ENCODE measurements at places on chromosomes 1 and 21.

DNA sequence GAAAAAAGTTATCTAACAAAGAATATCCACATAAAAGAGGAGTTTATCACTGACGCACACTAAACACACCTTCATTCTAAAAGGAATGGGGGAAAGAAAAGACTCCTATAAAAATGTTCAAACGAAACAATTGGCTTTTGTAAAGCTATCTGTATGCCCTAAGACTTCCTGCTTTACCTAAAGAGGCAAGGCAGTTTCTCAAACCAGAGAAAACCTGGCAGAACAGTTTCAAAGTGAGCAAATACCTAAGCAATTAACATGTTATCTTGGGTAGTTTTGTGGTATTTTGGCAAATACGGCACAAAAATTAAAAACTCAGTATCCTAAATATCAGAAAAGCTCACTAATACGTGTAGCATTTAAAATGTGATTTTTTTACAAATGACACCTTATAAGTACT lies 1.9 kb downstream of the PUM1 start:
- DNase-seq = no peak
- peaks cover 18% of the 10 kb centered on the region for H3K4me1 ChIP-seq
- peak overlapping the region; percentile 100 for H3K4me3 ChIP-seq
- H3K36me3 ChIP-seq = peaks cover 9% of the 10 kb centered on the region

- peaks cover 79% of the 10 kb centered on the region for H3K27me3 ChIP-seq
- peak overlapping the region; percentile 73 for H3K4me3 ChIP-seq
- peaks cover 33% of the 10 kb centered on the region for H3K4me1 ChIP-seq
- peak; percentile 34 for DNase-seq
- peaks cover 1% of the 10 kb centered on the region for H3K36me3 ChIP-seq
Measured at GRCh38 chr1:212606395-212607205, 2.0 kb upstream of the ATF3 start.

DNA sequence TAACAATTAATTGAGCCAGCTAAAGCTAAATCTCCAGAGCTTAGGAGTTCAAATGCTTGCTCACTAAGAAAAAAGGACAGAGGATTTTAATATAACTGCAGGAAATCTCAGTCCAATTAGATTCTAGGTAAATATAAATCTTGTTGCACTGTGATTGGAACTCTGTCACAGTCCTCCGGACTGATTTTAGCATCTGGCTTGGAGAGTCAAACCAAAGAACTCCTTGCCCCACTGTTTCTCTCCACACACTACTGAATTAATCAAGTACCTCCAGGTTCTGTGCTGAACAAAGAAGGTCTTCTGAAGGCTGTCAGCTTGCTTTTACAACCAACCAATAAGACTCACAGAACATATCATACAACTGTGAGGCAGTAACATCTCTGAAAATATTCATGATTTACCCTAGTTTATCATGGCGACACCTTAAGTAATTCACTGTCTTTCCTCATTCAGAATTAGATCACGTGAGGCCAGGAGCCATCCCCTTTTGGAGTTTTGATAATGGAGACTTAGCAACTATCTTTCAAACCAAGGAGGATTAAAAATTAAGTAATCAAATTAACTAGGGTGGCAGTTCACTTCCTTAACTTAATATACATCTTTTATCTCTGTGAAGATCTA lies 176.0 kb downstream of the RERE start:
- H3K36me3 ChIP-seq = peaks cover 16% of the 10 kb centered on the region
- DNase-seq = no peak
- no peak overlapping the region for H3K4me3 ChIP-seq
- H3K4me1 ChIP-seq = peaks cover 37% of the 10 kb centered on the region
- peak overlapping the region; percentile 60 for H3K27ac ChIP-seq

GRCh38 chr1:171966426-171967220 lies 125.3 kb downstream of the DNM3 start:
- H3K27ac ChIP-seq = no peak overlapping the region
- DNase-seq = no peak
- H3K27me3 ChIP-seq = no peaks in the 10 kb centered on the region
- no peaks in the 10 kb centered on the region for H3K36me3 ChIP-seq
- no peak overlapping the region for H3K4me3 ChIP-seq
- H3K4me1 ChIP-seq = peaks cover 3% of the 10 kb centered on the region

GRCh38 chr1:29253180-29253579 lies 16.9 kb downstream of the PTPRU start:
- peaks cover 3% of the 10 kb centered on the region for H3K27me3 ChIP-seq
- no peak overlapping the region for H3K27ac ChIP-seq
- H3K36me3 ChIP-seq = no peaks in the 10 kb centered on the region
- H3K4me3 ChIP-seq = no peak overlapping the region
- peaks cover 34% of the 10 kb centered on the region for H3K4me1 ChIP-seq

DNA sequence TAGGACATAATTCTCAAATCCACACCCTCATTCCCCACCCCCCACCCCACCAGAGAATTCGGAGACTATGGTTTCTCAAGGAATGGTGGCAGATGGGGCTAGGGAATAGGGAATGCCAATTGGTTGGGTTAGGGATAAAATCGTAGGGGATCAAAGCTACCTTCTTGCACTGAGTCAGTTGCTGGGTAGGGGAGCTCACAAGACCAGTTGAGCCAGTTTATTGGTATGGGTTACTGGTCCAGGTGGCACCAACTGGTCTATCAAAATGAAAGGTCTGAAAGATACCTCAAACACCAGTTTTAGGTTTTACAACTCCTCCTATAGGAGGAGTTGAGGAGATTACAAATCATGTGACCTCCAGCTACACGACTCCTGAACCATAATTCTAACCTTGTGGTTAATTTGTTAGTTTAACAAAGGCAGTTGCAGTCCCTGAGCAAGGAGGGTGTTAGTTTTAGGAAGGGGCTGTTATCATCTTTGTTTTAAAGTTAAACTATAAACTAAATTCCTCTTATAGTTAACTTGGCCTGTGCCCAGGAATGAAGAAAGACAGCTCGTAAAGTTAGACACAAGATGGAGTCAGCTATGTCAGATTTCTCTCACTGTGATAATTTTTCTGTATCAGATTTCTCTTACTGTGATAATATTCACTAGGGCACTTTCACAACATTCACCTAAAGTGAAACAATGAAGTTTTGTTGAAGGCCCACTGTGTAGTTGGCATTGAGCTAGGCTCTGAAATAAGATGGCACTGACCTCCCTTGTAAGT lies 2.5 kb downstream of the SHISAL2A start:
- no peak overlapping the region for H3K27ac ChIP-seq
- peaks cover 1% of the 10 kb centered on the region for H3K36me3 ChIP-seq
- H3K4me3 ChIP-seq = no peak overlapping the region
- DNase-seq = no peak
- H3K4me1 ChIP-seq = peaks cover 11% of the 10 kb centered on the region

DNA sequence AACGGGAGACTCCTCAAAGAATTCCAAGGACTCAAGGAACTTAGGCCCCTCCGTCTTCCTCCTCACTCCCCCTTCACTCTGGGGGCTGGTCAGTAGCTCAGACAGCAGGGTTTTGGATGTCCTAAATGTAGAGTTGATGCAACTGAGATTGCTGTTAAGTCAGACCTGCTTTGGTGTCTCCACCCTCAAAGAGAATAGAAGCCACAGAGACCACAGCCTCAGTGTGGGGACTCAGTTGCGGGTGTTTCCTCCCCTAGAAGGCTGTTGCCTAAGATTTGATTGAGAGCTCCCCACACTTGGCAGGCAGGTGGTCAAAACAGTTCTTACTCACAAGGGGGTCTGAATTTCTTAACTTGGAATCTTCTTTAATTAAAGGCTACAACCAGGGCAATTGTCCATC lies 7.6 kb downstream of the MAN1C1 start:
- peaks cover 36% of the 10 kb centered on the region for H3K27me3 ChIP-seq
- no peak overlapping the region for H3K27ac ChIP-seq
- no peak overlapping the region for H3K4me3 ChIP-seq
- H3K36me3 ChIP-seq = no peaks in the 10 kb centered on the region
- DNase-seq = no peak

DNA sequence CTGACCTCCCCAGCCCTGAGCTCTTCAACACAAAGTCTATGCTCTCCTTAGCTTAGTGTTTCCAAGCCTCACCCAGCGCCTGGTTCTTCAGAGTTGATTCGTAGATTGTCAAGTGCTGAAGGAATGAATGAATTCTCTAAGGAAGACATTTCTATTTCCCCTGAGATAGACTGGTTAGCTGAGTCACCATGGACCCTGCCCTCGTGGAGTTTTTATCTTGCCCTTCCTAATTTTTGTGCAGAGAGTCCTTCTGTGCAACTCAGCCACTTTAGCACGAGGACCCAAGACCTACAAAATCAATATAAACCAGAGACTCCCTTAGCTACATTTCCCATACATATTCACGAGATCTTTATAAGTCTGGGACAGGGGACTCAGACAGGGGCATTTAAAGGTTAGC lies 2.6 kb upstream of the CD244 start:
- H3K4me1 ChIP-seq = peaks cover 22% of the 10 kb centered on the region
- no peak overlapping the region for H3K4me3 ChIP-seq
- H3K36me3 ChIP-seq = no peaks in the 10 kb centered on the region
- H3K27ac ChIP-seq = no peak overlapping the region

DNA sequence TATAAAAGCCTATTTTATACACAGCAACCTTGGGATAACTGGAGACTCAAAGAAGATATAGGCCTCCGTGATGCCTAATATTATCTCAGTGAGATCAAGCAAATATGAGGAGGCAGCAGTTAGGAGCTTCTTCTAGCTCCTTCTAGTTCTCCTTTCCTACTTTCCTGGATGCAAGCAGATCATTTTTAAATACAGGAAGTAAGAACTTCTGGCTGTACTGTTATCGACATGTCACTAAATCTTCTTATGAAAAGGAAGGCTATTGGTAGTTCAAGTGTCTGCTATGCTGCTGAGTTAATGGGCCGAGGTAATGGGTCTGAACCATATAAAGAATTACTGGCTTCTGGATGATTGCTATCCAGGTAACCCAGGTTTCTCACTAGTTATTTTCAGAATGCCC lies 15.9 kb downstream of the HSPA13 start:
- H3K4me3 ChIP-seq = no peak overlapping the region
- DNase-seq = no peak
- no peaks in the 10 kb centered on the region for H3K4me1 ChIP-seq
- no peaks in the 10 kb centered on the region for H3K36me3 ChIP-seq
- no peaks in the 10 kb centered on the region for H3K27me3 ChIP-seq

GRCh38 chr21:35256468-35256988 lies 207.4 kb upstream of the RUNX1 start:
- no peak for DNase-seq
- H3K36me3 ChIP-seq = no peaks in the 10 kb centered on the region
- no peaks in the 10 kb centered on the region for H3K27me3 ChIP-seq
- peaks cover 40% of the 10 kb centered on the region for H3K4me1 ChIP-seq
- H3K27ac ChIP-seq = peak overlapping the region; percentile 76

DNA sequence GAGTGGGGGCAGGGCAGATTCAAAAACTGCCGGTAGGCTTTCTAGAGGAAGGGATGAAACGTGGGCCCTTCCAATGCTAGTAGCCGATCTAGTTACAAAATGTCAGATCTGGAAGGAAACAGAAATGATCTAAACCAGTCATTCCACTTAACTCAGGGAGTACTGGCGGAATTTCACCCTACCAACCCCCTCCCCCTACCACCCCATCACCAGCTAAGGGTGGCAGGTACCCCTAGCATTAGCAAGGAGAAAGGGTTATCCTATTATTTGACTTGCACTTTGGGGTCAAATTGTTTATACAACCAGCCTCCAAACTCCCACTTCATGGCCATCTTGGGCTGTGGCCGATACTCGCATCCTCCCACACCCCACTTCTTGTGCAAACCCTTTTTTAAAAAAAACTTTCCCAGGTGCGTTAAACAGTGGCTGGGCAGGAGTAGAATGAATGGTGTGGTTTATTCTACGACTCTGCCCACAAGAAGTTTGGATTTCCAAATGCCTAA lies 644 bp upstream of the MRPL24 start:
- peaks cover 26% of the 10 kb centered on the region for H3K4me1 ChIP-seq
- peaks cover 13% of the 10 kb centered on the region for H3K36me3 ChIP-seq
- H3K27me3 ChIP-seq = no peaks in the 10 kb centered on the region
- peak overlapping the region; percentile 98 for H3K27ac ChIP-seq
- no peak for DNase-seq

- H3K4me3 ChIP-seq = no peak overlapping the region
- H3K4me1 ChIP-seq = no peaks in the 10 kb centered on the region
- no peak overlapping the region for H3K27ac ChIP-seq
- H3K36me3 ChIP-seq = no peaks in the 10 kb centered on the region
Measured at GRCh38 chr1:9643351-9644256, 7.9 kb upstream of the PIK3CD start.

- no peaks in the 10 kb centered on the region for H3K4me1 ChIP-seq
- H3K27ac ChIP-seq = no peak overlapping the region
- no peaks in the 10 kb centered on the region for H3K36me3 ChIP-seq
- DNase-seq = no peak
Measured at GRCh38 chr1:205261946-205262691, 34.4 kb downstream of the TMCC2 start.

DNA sequence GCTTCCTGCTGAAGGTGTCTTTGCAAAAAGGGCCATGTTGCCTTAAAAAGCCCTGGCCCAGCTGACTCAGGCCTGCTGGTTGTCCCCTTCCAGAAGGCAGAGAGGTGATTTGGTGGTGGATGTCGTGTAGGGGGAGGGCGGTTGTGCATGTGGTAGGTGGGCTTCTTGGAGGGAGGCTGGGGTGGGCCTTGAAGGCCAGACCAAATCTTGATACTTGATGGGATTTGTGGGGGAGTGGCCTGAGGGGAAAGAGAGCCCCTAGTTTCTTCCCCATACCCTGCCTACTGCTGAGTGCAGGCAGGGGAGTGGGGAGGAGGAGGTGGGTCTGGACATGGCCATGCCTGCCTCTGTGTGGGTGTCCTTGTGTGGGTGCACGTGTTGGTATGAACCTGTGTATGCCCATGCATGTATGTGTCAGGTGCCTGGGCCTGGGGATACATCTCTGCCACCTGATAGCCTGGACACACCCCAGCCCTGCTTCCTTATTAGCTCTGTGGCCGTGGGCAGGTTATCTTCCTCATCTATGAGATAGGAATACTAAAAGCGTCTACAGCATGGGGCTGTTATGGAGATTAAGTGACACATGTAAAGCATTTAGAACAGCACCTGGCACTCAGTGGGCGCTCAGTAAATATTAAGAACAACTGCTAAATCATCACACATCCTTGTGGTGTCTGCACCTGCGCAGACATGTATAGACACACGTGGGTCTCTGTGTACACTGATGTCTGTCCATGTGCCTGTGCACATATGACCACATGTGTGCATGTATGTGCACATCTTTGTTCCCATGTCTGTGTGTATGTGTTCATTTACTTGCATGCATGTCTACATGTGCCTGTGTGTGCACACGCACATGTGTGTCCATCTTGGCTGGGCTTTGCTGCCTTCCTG lies 17.0 kb downstream of the FAM151A start:
- H3K4me3 ChIP-seq = no peak overlapping the region
- no peak overlapping the region for H3K27ac ChIP-seq
- H3K36me3 ChIP-seq = no peaks in the 10 kb centered on the region
- no peaks in the 10 kb centered on the region for H3K4me1 ChIP-seq
- no peak for DNase-seq

DNA sequence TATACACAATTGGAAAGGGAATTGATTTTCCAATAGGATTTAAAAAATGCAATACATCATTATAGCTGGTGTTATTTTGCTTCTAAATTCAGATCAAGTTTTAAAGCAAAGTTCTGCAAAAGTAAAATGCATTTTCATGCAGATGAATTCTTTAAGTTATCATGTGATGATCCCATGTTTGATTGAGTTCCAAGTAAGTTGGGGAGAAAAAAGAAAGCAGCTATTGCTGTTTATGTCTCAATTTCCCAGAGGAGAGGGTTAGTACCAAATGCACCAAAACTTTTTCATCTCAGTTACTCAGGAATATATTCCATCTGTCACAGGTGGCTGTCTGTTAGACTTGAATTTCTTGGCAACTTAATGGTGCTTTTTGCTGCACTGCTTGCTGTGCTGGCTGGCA lies 29.7 kb downstream of the HSPA13 start:
- H3K4me1 ChIP-seq = no peaks in the 10 kb centered on the region
- H3K36me3 ChIP-seq = no peaks in the 10 kb centered on the region
- no peak for DNase-seq
- H3K27ac ChIP-seq = no peak overlapping the region
- H3K4me3 ChIP-seq = no peak overlapping the region

All from progenitor cell of endocrine pancreas (in vitro differentiated cells).